GM18507 (cell line): ENCODE measurements at places on chromosomes 6 and 20.

DNA sequence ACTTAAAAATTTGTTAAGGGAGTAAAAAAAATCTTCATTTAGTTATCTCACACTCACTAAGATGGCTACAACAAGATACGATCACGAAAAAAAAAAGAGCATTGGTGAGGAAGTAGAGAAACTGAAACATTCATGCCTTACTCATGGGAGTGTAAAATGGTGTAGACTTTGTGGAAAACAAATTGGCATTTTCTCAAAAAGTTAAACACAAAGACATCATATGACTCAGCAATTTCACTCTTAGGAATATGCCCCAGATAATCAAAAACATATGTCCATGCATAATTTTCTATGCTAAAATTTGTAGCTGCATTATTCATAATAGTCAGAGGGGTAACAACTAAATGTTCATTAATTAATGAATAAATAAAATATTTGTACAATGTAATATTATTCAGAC lies 120.9 kb upstream of the IRAK1BP1 start:
- DNase-seq: no peak

DNA sequence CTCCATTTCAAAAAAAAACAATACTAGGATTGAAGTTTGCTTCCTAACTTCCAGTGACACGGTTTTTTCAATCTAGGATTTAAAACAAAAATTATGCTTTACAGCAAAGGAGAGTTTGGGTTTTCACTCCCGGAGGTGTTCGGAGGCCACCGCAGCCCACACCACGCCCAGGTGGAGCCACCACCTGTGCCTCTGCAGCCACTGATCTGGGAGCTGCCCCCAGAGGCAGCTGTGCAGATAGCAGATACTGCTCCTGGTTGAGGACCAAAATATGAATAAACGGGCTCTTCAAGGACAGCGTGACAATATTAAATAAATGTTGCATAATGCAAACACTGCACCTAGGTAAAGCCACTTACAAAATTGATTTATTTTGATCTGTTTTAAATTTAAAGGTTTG lies 30.2 kb downstream of the DLL1 start:
- DNase-seq: no peak

GRCh38 chr6:107968081-107968480 lies 10.1 kb upstream of the SEC63 start:
- DNase-seq: no peak

DNA sequence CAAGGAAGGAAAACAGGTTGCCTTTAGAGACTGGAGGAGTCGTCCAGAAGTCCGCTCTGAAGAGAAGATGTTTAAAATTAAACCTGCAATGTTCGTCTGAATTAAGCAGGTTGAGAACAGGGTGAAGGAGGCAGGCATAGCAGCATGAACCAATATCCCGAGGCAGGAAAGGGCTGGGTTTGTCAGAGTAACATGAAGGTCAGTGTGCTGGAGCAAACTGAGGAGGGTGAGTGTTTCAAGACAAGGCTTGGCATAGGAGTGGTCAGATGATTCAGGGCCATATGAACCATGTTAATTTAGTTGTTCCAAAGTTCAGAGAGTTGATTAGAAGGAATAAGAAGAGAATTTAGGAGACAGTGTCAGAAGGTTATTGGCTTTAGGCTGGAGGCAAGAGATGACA lies 93.3 kb downstream of the UTRN start:
- no peak for DNase-seq

GRCh38 chr20:24637087-24637486 lies 167.7 kb downstream of the SYNDIG1 start:
- DNase-seq: no peak

DNA sequence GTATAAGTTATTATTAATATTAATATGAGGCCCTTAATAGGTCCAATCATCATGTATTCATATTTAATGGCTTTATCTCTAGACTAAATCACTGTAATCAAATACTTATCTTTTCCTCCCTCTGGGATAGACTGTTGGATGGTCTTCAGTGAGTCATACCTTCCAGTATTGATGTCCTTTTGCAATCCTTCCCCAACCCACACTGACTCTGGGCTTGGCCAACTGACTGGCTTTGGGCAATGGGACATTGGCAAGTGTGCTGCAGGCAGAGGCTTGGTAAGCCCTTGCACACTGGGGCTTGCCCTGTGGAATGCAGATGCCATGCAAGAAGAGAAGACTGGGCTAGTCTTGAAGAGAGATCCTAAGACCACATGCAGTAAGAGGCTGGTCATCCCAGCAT lies 136.6 kb downstream of the CCDC170 start:
- no peak for DNase-seq
